Activated naive CD8-positive, alpha-beta T cell treated with anti-CD3 and anti-CD28 coated beads, Interleukin-2, amount 10 ng/mL, durations not matched to agents 7 days and 5 days (primary cell): ENCODE measurements at places on chromosomes 3 and 15. TPM values are rescaled to one million over a fixed set of nuclear protein-coding genes. Genes with fewer than 3 reads are reported as not detected.

EEF1AKMT4 gene
- total RNA-seq = 3.3 TPM

GRCh38 chr3:133887074-133887802 lies 8.4 kb downstream of the RAB6B start:
- no peak for DNase-seq

DNA sequence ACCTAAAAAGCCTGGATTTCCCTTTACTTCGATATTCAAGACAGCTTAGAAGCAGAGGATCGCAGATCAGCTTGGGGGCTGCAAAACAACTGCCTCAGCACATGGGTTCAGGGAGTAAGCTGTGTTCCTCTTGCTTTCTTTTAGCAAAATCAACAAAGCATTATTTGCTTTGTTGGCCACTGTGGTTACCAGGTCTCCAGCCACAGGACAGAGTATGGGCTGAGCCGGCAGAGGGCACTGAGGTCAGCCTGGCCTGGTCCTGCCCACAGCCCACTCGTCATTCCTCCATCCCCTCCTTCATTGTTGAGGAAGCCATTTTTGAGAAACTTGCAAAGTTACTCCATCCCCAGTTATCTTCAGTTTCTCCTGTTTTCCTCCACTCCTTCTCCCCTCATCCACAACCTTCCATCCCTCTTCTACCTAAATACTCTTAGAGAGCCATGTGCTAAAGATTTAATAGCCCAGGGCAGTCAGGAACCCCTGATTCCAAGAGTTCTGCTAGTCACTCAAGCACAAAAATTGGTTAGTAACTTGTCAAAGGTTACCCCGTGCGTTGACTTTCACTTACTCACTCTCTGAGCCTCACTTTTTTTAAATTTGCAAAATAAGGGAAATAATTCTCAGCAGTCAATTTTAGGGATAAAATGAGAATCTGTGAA lies 60.0 kb upstream of the HES1 start:
- DNase-seq = no peak

- DNase-seq = peak; percentile 99
These were observed at the start of gene DCP1A for GRCh38 chr3:53347261-53348064. Gene DCP1A (minus strand): TSS chr3:53347543. CDS start chr3:53347517, 26 bp downstream.

DNA sequence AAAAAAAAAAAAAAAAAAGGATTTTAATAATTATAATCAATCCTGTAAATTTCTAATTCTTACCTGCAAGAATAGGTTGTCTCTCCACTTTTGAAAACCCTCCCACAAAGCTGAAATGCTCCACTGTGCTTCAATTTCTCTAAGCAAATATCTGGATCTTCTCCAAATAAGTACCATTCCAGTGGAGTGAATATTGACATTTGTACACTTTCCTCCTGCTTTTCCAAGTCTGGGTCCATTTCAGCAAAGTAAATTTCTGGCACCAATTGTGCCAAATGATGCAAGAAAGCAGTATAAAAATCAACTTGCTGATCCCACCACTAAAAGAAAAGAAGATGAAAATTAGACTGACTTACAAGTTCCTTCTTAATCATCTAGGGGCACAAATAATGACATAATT lies 19.9 kb downstream of the UBR1 start:
- DNase-seq = no peak

SFMBT1 gene
- 30.8 TPM for total RNA-seq

- no peak for DNase-seq
These were observed 38.0 kb downstream of the SEC22A start for GRCh38 chr3:123239756-123240155.

CLDN18 gene
- not detected for total RNA-seq

GRCh38 chr15:74845581-74845980 lies 2.6 kb upstream of the ULK3 start:
- peak; percentile 55 for DNase-seq

CHRNA7 gene
- total RNA-seq = 0.44 TPM

DNA sequence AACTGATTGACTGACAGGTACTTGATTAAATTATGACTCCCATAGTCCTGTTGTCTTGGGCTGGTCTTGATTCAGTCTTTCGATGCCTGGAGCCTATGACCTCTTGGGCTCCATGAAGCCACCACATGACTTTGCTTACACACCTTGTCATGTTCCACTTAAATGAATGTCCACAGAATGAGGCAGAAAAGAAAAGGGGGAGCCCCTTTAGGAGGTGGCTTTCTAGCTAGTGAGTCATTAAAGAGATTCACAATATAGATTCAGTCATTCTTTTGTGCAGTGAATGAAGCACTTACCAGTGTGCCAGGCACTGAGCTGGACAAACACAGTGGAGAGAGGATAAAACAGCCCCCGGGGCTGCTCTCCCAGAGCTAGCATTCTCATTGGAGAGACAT lies 17.1 kb downstream of the VIPR1 start:
- no peak for DNase-seq

- DNase-seq = no peak
These were observed 33.4 kb downstream of the ZXDC start for GRCh38 chr3:126442094-126442855.

DNA sequence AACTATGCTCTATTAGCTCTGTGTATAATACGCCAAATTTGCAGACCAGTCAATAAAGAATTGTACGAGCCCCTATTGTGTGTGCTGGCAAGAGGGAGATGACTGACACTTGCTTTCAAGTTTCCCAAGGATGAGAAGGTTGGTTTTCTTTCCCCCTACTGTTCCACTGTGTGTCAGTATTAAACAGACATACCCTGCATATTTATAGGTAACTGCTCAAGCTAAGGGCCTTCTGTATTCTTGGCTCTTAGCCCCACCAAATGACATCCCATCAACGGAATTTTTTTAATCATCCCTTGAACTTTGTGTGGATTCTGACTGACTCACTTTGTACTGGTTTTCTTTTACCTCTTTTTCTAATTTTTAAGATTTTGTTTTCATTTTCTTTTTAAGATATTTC lies 60.6 kb upstream of the GYG1 start:
- no peak for DNase-seq

DNA sequence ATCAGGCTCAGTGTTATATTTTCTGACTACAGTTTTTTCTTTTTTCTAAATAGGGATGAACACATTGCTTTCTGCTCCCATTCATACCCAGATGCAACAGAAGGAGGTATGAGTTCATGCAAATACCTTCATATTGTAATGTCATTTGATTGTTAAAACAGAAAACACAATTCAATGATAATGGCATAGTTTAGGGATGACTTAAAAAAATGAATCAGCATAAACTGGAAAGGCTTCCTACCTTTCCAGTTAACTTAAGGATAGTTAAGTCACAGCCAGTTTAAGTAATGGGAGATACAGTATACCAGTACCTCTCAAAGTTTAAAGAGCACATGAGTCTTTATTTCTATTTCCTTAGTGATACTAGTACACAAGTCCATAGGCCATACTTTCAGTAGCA lies 24.9 kb downstream of the KNL1 start:
- no peak for DNase-seq

- peak; percentile 66 for DNase-seq
These were observed 500.4 kb downstream of the SHQ1 start for GRCh38 chr3:72347819-72348319.

DNA sequence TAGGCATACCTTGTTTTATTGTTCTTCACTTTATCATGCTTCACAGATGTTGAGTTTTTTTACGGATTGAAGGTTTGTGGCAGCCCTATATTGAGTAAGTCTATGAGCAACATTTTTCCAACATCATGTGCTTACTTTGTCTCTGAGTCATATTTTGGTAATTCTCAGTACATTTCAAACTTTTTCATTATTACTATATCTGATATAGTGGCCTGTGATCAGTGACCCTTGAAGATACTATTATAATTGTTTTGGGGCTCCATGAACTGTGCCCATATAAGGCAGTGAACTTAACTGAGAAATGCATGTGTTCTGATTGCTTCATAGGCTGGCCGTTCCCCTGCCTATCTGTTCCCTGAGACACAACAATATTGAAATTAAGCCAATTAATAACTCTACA lies 42.8 kb upstream of the NSMCE3 start:
- no peak for DNase-seq

DNA sequence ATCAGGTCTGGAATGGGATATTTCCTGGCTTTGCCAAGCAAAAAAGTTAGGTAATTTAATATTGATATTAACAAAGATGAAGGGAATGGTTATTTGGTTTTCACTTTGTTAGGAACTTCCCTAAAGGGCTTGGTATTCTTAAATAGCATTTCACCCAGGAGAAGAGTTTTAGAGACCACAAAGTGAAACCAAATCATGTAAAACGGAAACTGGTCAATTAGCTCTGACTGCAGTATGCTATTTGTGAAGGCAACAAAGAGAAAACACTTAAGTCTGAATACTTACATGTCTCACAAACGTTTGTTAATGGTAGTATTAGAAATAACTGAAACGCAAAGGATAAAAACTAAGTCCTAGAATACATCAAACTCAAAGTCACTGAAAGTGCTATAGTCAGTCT lies 32.4 kb upstream of the SETMAR start:
- DNase-seq = no peak

- DNase-seq = no peak
These were observed 843.9 kb upstream of the DPPA4 start for GRCh38 chr3:110181226-110181625.

GRCh38 chr3:54481606-54482365 lies 359.4 kb downstream of the CACNA2D3 start:
- DNase-seq = no peak

DNA sequence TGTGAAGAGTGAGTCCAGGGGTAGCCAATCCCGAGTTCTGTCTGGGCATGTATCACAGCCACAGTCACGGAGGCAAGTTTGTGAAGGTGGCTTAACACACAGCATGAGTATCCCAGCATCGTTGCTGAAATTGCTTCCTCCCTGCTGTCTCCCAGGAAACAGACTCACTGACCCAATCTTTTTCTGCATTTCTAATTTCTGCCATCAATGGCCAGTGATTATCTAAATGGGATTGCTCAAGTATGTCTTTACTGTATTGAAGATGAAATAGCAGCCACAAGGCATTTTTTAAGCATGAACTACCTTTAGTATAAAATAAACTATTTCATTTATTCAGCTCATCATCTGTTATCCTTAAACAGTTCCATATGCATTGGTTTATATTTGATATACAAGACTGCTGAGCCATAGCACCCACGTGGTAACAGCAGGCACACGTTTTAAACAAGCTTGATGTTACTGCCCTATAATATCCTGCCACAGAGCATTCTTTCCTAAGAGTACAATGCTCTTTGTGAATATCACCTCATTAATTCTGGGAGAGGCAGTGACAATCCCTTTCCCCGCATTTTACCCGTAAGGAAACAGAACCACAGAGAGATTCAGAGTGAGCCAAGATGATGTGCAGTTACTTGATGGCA lies 276.6 kb upstream of the THBS1 start:
- DNase-seq = no peak

NRG4 gene
- not detected for total RNA-seq

DNA sequence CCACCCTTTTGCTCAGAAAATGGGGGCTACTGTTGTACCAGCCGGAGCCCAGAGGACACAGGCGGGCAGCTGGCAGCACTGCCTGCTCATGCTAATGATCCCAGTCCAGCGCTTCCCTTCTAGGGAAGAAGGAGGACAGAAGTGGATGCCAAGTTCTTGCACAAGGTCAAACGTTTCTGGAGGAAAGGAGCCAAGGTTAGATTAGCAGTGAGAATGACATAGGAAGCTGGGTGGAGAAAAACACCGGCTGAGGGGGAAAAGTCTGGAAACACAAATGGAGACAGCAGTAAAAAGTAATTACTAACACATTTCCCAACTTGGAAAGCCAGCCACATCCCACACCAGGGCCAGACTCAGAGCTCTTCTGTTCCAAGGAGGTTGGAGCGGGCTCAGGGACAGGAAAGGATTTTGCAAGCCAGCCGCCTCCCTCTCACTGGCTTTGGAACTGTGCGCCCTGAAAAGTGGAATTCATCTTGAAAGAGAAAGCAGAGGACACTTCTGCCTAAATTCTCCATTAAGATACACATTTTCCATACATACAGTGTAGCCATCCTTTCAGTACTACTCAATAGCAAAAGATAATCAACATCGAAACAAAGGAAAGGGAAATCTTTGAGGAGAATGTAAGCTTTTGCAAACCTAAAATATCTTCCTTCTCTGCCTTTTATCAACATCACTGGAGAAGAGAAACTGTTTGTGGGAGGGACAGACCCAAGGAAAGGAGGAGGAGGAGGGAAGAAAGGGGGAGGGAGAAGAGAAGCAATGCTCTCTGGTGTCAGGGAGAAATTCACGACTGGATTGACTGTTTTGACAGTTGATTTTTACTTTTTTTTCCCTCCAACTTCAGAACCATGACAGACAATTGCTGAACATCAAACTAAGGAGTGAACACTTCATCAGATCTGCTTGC lies 133.6 kb downstream of the CD47 start:
- no peak for DNase-seq

DNA sequence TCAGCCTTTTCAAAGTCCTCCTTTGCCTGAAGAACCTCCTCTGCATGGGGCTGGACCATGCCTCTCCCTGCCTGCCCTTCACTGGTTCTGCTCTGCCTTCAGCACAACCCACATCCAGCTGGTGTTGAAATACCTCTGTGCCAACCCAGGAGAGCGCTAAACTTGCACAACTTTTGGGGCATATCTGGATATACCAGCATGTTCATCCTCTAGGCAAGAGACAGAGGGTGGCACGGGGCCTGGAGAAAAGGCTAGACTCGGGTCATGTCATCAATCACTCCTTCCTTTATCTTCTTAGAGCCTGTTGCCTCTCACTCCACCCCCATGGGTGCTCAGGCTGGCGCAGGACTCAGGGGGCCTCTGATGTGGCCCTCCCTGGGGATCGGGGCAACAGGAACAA lies 4.8 kb downstream of the SEMA4B start:
- no peak for DNase-seq

MORC1 gene
- total RNA-seq = not detected

- DNase-seq = no peak
These were observed 118.0 kb downstream of the CACNA2D3 start for GRCh38 chr3:54240309-54240708.

GRCh38 chr15:33226559-33227181 lies 32.2 kb upstream of the FMN1 start:
- DNase-seq = no peak

GRCh38 chr3:3064297-3064696 lies 45.9 kb downstream of the IL5RA start:
- DNase-seq = no peak

DNA sequence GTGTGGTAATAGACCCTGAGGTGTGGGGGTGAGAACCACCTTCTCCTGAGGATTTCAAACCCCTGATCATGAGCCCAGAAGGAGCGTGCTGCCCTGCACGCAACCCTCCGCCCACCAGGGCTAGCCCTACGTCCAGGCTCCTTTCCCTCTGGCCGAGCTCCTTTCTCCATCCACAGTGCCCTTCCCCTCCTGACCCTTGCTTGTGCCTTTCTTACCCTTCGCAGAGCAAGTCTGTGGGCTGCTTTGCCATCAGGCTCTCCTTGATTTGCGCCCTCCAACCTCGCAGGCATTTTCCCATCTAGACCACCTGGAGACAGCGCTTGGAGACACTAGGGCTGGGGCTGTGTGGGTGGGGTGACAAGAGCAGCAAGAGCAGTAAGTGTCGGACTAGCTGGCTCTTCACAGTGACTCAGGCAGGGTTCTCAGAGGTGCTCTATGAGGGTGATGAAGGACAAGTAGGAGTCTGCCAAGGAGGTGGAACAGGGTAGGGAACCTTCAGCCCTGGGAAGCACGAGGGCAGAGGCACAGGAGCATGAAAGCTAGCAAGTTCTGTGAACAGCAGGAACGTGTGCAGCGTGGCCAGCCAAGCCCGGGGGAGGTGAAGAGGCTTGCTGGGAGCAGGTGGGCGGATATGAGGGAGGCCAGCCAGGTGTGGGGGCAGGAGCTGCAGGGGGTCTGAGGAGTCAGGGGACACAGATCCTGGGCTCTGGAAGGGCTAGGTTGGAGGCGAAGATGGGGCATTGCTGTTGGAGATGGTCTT lies 2.5 kb upstream of the SLC38A3 start:
- no peak for DNase-seq
